ENCODE measurements at places on chromosomes 2 and 18.
A peak's percentile ranks its signal among the peaks of the same experiment; 100 is the strongest.

DNA sequence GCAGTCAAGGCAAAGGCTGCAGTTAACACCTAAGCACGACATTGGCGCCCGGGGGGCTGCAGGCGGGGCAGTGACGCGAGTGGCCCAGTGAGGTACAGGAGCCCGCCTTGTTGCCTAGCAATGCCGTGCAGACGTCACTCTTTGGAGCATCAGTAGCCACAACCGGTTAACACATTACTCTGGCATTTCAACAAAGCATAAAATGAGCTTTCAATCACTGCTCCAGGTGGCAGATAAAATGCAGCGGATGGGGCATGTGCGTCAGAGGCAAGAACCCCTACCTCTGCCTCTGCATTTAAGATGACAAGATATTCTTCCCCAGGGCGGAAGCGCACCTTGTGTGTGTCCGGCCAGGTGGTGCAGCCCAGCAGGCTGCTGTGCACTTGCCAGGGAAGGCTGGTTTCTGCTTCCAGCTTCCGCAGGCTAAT lies 139.4 kb downstream of the MTCL1 start:
- no peak for DNase-seq

GRCh38 chr2:232528746-232529460 lies 2.9 kb downstream of the CHRND start:
- DNase-seq: no peak

GRCh38 chr2:43057026-43057741 lies 169.2 kb downstream of the ZFP36L2 start:
- DNase-seq: no peak

- no peak for DNase-seq
These were observed 1.9 kb upstream of the LNPK start for GRCh38 chr2:176003958-176004357.

GRCh38 chr18:34998661-34999060 lies 42.6 kb upstream of the MAPRE2 start:
- no peak for DNase-seq

- DNase-seq: no peak
These were observed 48.1 kb upstream of the VPS54 start for GRCh38 chr2:64067326-64067725.

- DNase-seq: peak; percentile 49
These were observed 793 bp downstream of the NR4A2 start for GRCh38 chr2:156331572-156332283.

DNA sequence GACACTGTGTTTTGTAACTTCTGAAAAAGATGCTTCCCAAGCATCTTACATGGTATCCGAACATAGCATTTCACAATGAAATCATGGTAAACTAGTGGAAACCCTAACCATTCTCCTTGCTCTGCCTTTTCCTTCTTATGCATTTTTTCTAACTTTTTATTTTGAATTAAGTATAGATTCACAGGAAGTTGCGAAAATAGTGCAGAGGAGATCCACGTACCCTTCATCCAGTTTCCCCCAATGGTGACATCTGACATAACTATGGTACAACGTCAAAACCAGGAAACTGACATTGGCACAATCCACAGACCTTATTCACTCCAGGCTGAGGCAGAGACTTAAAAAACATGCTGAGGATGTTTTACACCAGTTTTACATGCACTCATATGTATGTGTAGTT lies 38.3 kb downstream of the AAK1 start:
- DNase-seq: no peak

DNA sequence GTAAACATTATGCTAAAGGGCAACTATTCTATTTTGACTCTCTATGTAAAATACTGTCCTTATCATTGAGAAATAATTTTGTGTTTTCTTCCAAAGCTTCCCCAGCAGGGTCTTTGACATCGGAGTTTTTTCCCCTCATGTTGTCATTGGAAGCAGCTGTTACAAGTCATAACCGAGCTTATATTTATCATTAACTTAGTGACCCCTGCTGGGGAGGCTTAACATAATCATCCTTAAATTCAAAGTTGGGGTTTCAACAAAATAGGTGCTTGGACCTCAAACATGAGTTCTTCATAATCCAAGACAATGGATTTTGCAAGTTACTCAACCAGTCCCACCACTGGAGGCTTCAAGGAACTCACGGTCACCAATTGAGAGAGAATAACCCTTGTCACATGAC lies 330.9 kb downstream of the DCC start:
- DNase-seq: no peak

GRCh38 chr18:58687871-58688308 lies 16.6 kb downstream of the MALT1 start:
- peak; percentile 85 for DNase-seq

DNA sequence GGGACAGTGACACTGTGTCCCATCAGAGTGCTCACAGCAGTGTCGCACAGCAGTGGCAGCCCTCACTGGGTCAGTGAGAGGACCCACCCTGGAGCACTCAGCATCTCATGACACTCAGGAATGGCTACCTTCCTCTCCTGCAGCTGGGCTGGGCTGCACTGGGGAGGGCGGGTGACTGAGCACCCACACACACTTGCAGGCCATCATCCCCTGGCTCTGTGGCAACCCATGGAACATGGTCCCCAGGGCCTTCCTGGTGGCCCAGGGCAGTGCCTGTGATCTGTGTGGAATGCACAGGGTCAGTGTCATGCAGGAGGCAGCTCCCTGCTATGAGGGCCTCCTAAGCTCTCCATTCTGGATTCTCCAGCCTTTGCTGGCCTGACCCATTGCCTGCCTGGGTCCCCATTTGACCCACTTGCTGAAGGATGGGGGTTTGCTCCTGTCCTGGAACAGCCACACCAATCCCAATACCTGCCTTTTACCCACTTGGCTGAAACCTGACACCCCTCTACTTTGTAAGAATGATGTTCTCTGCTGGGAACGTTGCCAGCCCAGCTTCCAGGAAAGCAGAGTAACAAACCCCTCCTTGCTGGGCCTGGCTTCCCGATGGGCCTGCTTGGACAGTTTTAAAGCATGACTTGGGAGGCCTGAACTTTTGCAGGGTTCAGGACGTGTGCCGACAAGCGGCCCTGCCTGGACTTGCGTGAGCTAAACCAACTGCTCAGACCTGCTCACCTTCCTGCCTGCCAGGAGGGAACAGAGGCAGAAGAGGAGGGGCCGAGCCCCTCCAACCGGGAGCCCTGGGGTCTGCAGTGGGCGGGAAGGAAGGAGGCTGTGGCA lies 13.7 kb downstream of the HS6ST1 start:
- no peak for DNase-seq

- DNase-seq: no peak
These were observed 23.8 kb upstream of the PTMA start for GRCh38 chr2:231684314-231685223.

DNA sequence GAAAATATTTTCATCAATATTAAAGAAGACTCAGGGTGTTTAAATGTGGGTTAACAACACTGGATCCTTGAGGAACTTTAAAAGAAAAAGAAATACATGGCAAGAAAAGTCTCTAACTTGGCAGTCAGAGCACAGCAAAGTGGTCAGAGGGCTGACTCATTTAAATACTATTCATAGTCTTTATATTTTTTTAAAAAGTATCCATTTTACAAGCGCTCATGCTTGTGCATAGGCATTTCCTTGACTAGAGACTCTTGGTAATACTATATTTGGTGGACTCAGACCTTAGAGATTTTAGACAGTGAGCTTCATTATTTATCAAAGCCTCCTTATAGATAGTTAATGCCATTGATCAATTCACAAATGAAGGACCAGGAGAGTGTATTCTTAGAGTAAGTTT lies 110.2 kb downstream of the ABCA12 start:
- DNase-seq: no peak

- DNase-seq: no peak
These were observed 621.9 kb upstream of the SOX11 start for GRCh38 chr2:5070257-5070656.

DNA sequence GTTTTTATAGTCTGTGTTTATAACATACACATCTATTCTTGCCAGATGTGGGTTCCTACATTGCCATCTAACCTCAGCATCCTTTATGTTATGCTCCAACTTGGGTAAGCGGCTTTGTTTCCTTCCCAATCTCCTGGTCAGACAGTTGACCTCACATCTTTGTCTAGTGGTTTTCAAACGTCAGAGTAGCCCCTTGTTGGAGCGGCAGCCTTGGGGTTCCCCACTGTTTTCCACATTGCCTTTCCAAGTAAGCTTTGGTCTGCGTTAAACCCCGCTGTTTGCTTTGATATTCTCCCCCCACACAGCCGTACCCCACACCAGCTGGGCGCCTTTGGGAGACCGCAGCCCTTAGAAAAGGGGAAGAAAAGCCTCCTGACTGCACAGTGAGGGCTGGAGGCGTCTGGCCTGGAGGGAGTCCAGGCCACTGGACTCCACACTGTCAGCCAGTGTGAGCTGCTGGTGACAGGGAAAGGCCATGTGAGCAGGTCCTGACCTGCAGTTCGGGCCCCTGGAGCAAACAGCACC lies 83.3 kb downstream of the MALT1 start:
- no peak for DNase-seq
